ENCODE measurements at places on chromosomes 13 and 19. TPM values are rescaled to one million over a fixed set of nuclear protein-coding genes. Genes with fewer than 3 reads are reported as not detected.

GRCh38 chr13:33690354-33690753 lies 127.6 kb upstream of the RFC3 start:
- no peaks in the 10 kb centered on the region for H3K27me3 ChIP-seq
- no peaks in the 10 kb centered on the region for H3K4me1 ChIP-seq
- H3K4me3 ChIP-seq, result no peak overlapping the region

GRCh38 chr19:6378041-6378440 lies 2.3 kb upstream of the PSPN start:
- H3K36me3 ChIP-seq, result peaks cover 15% of the 10 kb centered on the region
- H3K4me3 ChIP-seq, result no peak overlapping the region
- peaks cover 5% of the 10 kb centered on the region for H3K4me1 ChIP-seq
- DNase-seq, result no peak

KCNC3 gene
- total RNA-seq, result 9.5 TPM

GRCh38 chr19:51111606-51112005 lies 3.4 kb upstream of the CTU1 start:
- H3K27me3 ChIP-seq, result peaks cover 20% of the 10 kb centered on the region
- peaks cover 12% of the 10 kb centered on the region for H3K4me1 ChIP-seq
- H3K36me3 ChIP-seq, result no peaks in the 10 kb centered on the region

SLITRK5 gene
- total RNA-seq, result 3.1 TPM

GRCh38 chr19:48656840-48657474 lies 11.0 kb upstream of the CA11 start:
- no peak overlapping the region for H3K4me3 ChIP-seq
- H3K27me3 ChIP-seq, result no peaks in the 10 kb centered on the region
- DNase-seq, result no peak
- no peaks in the 10 kb centered on the region for H3K36me3 ChIP-seq
- peaks cover 22% of the 10 kb centered on the region for H3K4me1 ChIP-seq

DNA sequence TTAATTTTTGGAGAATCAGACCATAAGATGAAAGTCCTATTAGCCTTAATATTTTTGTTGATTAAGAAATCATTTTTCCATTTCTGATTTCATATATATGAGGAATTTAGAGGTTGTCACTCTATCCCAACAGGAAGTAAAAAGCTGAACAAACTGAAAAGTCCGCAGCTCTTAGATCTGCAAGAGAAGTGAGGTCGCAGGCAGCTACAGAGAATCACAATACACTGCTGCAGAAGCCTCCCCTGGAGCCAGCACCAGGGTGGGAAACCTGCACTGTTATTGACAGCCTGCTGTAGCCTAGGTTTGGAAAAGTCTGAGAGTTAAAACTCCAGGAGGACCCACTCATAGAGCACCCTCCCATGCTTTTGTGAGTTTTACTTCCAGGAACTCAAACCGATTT lies 29.9 kb downstream of the TNFRSF19 start:
- H3K4me1 ChIP-seq, result peaks cover 12% of the 10 kb centered on the region
- H3K36me3 ChIP-seq, result peaks cover 82% of the 10 kb centered on the region
- no peak for DNase-seq
- no peaks in the 10 kb centered on the region for H3K27me3 ChIP-seq
- no peak overlapping the region for H3K4me3 ChIP-seq

- no peaks in the 10 kb centered on the region for H3K27me3 ChIP-seq
- no peak for DNase-seq
- H3K27ac ChIP-seq, result no peak overlapping the region
- no peaks in the 10 kb centered on the region for H3K36me3 ChIP-seq
Observed at GRCh38 chr13:39326469-39327171, 276.4 kb downstream of the LHFPL6 start.

DNA sequence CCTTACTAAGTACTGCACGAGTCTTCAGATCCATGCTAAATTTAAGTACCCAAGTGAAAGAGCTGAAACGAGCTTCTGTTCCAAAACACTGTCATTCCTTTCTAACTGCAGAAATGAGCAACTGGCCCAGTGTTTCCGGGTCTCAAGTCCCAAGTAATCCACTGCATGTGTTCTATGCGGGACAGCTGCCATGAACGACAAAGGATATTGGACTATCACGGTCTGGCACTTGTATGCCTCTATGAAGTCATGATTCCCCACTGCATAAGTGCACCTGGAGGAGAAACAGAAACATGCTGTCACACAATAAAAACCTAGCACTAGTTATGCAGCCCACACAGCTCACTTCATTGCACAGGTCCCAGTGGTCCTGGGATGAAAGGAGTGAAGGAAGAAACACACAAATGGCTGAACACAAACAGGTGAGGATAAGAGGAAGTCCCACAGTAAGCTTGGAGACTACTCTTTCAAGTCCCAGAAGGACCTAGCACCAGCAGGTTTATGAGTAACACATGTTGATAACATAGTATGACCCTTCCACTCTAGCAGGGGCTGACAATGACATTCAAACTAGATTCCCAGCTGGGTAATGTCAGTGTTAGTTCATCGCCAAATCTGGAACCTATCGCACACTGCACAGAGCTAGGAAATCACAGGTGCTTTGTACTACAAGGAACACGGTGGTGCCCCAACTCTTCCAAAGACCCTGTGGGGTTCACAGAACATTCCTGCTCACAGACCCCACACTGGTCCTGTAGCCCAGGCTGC lies 11.3 kb downstream of the PCID2 start:
- DNase-seq, result no peak
- no peak overlapping the region for H3K4me3 ChIP-seq
- peaks cover 1% of the 10 kb centered on the region for H3K4me1 ChIP-seq
- H3K36me3 ChIP-seq, result peaks cover 18% of the 10 kb centered on the region
- no peaks in the 10 kb centered on the region for H3K27me3 ChIP-seq

DNA sequence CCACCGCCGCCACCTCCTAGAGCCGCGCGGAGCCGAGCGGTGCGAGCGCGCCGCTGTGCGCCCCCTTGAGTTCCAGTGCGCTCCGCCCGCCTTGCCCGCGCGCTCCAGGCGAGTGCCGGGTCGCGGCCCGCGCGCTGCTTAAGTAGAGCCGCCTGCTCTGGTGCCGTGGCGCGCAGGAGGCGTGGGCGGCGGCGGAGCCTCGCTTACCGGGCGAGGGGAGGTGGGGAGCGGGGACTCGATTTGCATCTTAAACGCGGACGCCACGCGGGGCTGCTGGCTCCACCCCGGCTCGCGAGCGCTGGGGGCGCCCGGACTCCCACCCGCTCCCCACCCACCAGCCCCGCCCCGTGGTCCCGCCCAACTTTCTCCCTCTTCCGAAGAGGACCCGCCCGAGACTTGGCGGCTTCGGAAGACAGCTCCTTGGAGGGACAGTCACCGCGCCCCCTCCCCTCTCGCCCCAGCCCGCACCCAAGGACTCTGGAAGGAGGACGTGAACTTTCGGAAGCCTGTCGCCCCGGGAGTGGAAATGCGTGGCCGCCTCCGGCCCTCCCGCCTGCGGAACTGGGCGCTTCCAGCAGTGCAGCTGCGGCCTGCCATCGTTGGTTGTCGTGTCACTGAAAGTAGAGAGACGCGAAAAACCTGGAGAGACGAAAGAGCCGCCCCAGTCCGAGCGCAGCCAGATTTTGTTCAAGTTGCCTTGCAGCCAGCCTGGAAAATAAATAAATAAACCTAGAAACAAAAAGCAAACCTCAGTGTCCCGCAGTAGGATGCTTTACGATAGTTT lies at the start of gene KCTD12:
Gene KCTD12, minus strand, starts transcription at position 114 of the 784 bp plus-strand sequence. CDS start 257 bp downstream, outside the sequence.
- peaks cover 55% of the 10 kb centered on the region for H3K27me3 ChIP-seq
- DNase-seq, result peak; percentile 89
- H3K27ac ChIP-seq, result peak within 1 kb of the TSS; percentile 81
- H3K36me3 ChIP-seq, result peaks cover 14% of the 10 kb centered on the region

DNA sequence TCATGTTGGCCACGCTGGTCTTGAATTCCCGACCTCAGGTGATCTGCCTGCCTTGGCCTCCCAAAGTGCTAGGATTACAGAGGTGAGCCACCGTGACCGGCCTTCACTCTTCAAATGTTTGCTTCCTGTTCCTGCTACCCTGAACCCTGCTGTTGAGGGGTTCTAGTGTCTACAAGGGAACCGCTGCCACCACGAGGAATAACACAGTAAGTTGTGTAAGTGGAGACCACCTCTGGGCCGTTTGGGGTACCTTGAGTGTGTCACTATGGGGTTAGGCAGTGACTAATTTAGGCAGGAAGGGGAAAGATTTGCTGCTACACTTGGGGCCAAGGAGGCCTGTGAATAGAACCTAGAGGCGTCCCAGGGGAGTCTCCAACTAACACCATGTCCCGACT lies 2.2 kb upstream of the MYADM start:
- H3K4me3 ChIP-seq, result peak overlapping the region; percentile 98
- no peak for DNase-seq
- H3K27me3 ChIP-seq, result no peaks in the 10 kb centered on the region
- peak overlapping the region; percentile 98 for H3K27ac ChIP-seq

DNA sequence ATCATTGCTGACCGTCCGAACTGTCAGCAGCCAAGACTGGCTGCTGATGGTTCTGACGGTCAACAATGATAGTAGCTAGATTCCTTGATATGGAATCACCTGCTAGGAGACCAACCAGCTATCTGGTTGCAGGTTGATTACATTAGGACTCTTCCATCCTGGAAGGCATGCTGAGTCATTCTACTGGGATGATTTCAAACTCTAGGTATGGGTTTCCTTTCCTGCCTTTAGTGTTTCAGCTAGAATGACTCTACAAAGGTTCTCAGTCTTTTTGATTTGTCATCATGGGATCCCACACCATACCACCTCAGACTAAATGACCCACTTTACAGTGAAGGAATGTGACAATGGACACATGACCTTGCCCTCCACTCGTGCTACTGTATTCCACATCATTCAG lies 138.1 kb upstream of the KL start:
- peaks cover 11% of the 10 kb centered on the region for H3K4me1 ChIP-seq
- no peak overlapping the region for H3K27ac ChIP-seq
- H3K27me3 ChIP-seq, result no peaks in the 10 kb centered on the region
- no peak for DNase-seq

DNA sequence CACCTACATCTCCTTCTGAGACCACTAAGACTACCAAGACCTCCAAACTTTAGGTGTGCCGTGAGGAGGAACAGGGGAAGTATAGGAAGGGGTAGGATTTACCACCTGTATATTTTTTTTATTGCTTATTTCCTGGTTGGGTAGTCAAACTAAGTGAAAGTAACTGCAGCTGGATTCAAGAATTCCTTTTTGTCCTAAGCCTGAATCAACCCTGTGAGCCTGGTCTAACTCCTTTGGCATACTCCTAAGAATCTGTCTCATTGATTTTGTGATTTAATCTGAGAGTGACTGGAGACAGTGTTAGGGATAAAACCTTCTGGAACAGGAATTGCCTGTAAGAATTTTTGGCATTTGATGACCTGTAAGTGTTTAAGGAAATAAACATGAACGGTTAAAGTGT lies 523.5 kb upstream of the MIR17HG start:
- no peak for DNase-seq
- H3K27ac ChIP-seq, result no peak overlapping the region
- H3K36me3 ChIP-seq, result no peaks in the 10 kb centered on the region
- no peak overlapping the region for H3K4me3 ChIP-seq
- no peaks in the 10 kb centered on the region for H3K4me1 ChIP-seq

DNA sequence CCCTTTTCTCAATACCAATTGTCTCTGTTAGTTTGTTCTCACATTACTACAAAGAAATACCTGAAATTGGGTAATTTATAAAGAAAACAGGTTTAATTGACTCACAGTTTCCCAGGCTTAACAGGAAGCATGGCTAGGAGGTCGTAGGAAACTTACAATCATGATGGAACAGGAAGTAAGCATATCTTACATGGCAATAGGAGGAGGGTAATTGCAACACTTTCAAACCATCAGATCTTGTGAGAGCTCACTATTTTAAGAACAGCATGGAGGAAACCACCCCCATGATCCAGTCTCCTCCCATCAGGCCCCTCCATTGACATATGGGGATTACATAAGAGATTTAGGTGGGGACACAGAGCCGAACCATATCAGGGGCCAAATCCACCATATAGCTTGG lies 1210.1 kb upstream of the SPRY2 start:
- no peaks in the 10 kb centered on the region for H3K36me3 ChIP-seq
- H3K4me3 ChIP-seq, result no peak overlapping the region
- no peak overlapping the region for H3K27ac ChIP-seq
- no peaks in the 10 kb centered on the region for H3K4me1 ChIP-seq

DNA sequence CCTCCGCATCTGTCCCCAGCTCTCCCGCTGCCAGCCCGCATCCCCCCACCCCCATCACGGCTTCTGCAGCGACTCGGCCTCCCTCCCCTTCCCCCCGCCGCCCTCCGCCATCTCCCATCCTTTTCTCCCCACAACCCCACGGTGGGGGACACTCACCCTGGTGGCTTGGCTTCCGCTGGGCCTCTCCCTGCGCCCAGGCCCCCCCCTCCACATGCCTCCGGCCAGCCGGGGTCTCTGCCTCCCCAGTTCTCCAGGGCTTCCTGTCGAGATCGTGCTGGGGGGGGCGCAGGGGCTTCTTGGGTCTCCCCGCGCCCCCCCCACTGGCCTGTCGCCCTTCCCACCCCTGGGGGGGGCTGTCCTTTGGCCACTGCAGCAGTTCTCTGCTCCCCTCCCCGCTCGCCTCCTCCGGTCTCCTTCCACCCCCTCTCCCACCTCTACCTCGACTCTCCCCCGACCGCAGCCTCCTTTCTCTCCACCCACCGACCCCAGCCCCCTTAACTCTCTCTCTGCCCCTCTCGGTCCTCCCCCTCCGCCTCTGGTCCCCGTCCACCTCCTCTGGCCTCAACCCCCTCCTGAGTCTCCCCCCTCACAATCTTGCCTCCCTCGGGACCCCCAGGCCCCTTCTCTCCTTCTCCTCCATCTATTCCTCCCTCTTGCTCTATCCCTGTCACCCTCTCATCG lies 17.1 kb downstream of the LRRC4B start:
- H3K27me3 ChIP-seq, result peaks cover 57% of the 10 kb centered on the region
- no peak overlapping the region for H3K27ac ChIP-seq
- peaks cover 4% of the 10 kb centered on the region for H3K4me1 ChIP-seq
- no peak for DNase-seq

- no peaks in the 10 kb centered on the region for H3K36me3 ChIP-seq
- peaks cover 4% of the 10 kb centered on the region for H3K4me1 ChIP-seq
- DNase-seq, result no peak
- no peak overlapping the region for H3K4me3 ChIP-seq
- H3K27ac ChIP-seq, result no peak overlapping the region
Observed at GRCh38 chr19:18023622-18024251, 15.8 kb downstream of the ARRDC2 start.

- DNase-seq, result no peak
- no peaks in the 10 kb centered on the region for H3K27me3 ChIP-seq
- H3K4me3 ChIP-seq, result no peak overlapping the region
- H3K4me1 ChIP-seq, result no peaks in the 10 kb centered on the region
Observed at GRCh38 chr13:64278493-64278892, 2862.8 kb upstream of the PCDH20 start.

- H3K27me3 ChIP-seq, result no peaks in the 10 kb centered on the region
- no peak for DNase-seq
- H3K4me1 ChIP-seq, result no peaks in the 10 kb centered on the region
- H3K36me3 ChIP-seq, result no peaks in the 10 kb centered on the region
- no peak overlapping the region for H3K4me3 ChIP-seq
- no peak overlapping the region for H3K27ac ChIP-seq
Observed at GRCh38 chr13:30561511-30561910, 56.2 kb upstream of the USPL1 start.

ZNF154 gene
- 13.2 TPM for total RNA-seq

- no peak overlapping the region for H3K27ac ChIP-seq
- H3K36me3 ChIP-seq, result peaks cover 9% of the 10 kb centered on the region
- no peaks in the 10 kb centered on the region for H3K4me1 ChIP-seq
- no peak overlapping the region for H3K4me3 ChIP-seq
- no peaks in the 10 kb centered on the region for H3K27me3 ChIP-seq
Observed at GRCh38 chr19:310141-310651, 19.0 kb upstream of the PLPP2 start.

GRCh38 chr19:4985551-4985991 lies 16.7 kb downstream of the KDM4B start:
- H3K36me3 ChIP-seq, result no peaks in the 10 kb centered on the region
- no peak overlapping the region for H3K4me3 ChIP-seq
- H3K4me1 ChIP-seq, result peaks cover 44% of the 10 kb centered on the region
- no peak for DNase-seq
- H3K27me3 ChIP-seq, result no peaks in the 10 kb centered on the region
